Posterior cingulate gyrus (tissue), 11 donors: ENCODE measurements at places on chromosomes 12 and 14.

- no peak for DNase-seq
Measured at GRCh38 chr14:91219517-91220389, 24.8 kb downstream of the GPR68 start.

DNA sequence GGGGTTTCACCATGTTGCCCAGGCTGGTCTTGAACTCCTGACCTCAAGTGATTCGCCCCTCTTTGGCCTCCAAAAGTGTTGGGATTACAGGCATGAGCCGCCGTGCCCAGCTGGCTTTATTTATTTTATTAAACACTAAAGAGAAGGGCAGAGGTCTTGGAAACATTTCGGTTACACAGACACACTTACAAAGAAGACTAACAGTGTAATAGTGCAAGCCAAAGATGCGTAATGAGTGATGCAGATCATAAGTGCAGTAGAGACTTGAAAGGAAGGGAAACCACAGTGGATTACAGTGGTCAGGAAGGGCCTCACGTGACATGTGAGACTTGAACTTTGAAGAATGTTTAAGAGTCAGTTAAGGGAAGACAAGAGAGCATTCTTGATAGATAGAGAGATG, 33.9 kb upstream of the CDK17 start:
- no peak for DNase-seq

DNA sequence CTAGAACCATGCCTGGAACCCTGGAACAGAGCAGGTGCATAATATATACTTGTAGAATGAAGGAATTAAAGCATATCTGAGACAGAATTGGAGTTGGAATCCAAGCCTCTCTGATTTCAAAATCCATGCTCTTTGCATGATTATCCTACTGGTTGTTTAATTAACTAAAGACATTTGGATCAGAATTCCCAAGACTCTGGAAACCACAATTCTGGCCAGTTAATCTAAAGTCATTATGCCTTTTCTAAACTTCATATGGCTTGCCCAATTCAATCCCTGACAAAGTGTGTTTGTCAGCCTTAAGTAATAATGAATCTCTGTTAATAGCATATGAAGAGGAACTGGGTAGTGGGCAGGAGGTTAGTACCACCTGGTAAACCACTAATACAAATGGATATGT, 422.6 kb downstream of the ATP23 start:
- no peak for DNase-seq

- DNase-seq, result no peak
Measured at GRCh38 chr12:114752217-114752616, 68.2 kb upstream of the TBX3 start.

DNA sequence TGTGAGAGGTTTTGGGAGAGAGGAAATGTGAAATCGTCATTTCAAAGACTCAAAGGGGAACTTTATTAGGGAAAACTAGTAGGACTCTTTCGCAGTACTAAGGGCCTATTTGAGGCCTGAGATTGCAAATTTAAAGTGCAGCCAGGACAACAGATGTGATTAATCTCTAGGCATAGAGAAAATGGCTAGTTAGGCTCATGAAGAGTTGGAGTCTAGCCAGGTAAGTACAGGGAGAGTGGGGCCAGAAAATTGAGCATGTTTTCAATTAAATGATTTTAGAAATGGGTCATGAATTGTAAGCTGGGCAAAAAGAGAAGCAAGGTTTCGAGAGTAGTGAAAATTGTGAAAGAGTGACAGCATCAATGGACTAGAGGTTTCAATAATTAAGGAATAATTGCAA, 91.9 kb upstream of the LMNTD1 start:
- DNase-seq, result no peak

DNA sequence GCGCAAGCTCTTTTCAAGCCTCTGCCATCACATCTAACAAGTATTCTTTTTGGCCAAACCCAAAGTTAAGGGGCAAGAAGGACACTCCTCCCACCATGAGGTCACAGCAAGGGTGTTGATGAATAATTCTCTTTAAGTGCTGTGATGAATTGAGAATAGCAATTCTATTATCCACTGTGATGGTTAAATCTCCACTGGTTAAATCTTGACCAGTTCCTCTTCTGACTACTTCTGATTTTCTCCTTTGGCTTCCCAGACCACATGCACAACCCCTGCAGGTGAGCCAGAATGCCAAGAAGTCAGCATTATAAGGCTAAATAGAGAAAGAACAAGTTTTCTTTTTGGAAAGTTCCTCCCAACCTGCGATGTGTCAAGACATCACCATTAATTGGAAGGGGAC, 90.6 kb upstream of the BCL2L14 start:
- no peak for DNase-seq

DNA sequence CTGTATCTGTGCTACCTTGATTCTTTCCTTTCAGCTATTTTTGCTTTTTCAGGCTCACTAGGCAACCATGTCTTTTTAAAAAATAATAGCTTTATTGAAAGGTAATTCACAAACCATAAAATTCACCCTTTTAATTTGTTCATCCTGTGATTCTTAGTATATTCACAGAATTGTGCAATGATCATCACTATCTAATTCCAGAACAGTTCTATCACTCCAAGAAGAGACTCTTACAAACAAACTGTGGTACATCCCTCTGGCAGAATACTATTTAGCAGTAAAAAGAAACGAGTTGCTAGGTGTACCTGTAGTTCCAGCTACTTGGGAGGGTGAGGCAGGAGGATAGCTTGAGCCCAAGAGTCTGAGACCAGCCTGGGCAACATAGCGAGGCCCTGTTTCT, 14.8 kb downstream of the CREBL2 start:
- no peak for DNase-seq

- DNase-seq, result no peak
Measured at GRCh38 chr12:41485203-41485602, 297.1 kb downstream of the PDZRN4 start.

- no peak for DNase-seq
Measured at GRCh38 chr14:89767861-89768268, 186.7 kb downstream of the EFCAB11 start.

- no peak for DNase-seq
Measured at GRCh38 chr12:99920353-99920960, 64.3 kb downstream of the ANKS1B start.

- no peak for DNase-seq
Measured at GRCh38 chr12:79982086-79983062, 47.5 kb upstream of the PPP1R12A start.

GRCh38 chr12:104122298-104122697, 15.7 kb downstream of the NFYB start:
- no peak for DNase-seq

GRCh38 chr14:53845813-53846693, 110.6 kb downstream of the BMP4 start:
- DNase-seq, result no peak

GRCh38 chr14:30456296-30456695, 102.7 kb upstream of the G2E3 start:
- DNase-seq, result no peak

DNA sequence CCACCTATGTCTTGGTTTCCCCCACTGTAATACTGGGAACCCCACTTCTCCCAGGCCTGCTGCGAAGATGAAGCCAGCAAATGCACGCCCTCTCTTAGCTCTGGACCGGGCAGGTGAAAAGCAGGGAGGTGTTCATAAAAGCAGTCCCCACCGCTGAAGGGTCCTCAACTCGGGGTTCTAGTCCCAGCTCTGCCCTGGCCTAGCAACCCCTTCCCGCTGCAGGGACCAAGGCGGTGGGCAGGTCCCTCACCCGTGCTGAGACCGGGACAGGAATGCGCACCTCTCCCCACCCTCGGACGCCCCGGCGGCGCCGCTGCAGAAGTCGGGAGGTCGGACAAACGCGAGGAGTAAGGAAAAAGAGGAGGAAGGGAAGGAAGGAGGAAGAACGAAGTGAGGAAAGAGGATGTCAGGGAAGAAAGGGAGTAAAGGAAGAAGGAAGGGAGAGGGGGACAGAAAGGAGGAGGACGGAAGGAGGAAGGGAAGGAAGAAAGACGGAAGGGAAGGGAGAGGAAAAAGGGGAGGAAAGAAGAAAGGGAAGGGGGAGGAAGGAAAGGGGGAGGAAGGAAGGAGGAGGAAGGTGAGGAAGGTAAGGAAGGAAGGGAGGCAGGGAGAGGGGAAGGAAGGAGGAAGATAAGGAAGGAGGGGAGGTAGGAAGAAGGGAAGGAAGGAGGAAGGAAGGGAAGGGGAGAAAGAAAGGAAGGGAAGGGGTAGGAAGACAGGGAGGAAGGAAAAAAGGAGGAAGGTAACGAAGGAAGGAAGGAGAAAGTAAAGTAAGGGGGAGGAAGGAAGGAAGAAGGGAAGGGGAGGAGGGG, 701 bp downstream of the SPRING1 start:
- no peak for DNase-seq

GRCh38 chr12:59405992-59406391, 189.8 kb upstream of the SLC16A7 start:
- no peak for DNase-seq

DNA sequence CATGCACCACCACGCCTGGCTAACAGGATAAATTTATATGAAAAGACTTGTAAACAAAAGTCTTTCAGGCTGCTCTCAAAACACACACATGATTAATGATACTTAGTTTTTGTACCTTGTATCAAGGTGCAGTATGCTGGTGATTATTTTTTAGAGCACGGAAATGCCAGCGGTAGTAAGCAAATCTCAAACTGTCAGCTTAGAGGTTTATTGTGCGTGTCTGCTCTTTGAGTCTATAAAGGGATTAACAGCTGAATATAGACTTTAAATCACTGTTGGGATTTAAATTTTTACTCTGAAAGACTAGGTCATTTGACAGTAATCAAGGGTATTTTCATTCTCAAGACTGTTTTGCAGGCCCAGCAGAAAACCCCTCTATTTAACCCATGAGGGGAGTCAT, 50.5 kb downstream of the PLEKHA5 start:
- no peak for DNase-seq

- DNase-seq, result no peak
Measured at GRCh38 chr14:76268047-76268431, 107.9 kb upstream of the ESRRB start.

- no peak for DNase-seq
Measured at GRCh38 chr14:71117839-71118743, 210.8 kb downstream of the PCNX1 start.

DNA sequence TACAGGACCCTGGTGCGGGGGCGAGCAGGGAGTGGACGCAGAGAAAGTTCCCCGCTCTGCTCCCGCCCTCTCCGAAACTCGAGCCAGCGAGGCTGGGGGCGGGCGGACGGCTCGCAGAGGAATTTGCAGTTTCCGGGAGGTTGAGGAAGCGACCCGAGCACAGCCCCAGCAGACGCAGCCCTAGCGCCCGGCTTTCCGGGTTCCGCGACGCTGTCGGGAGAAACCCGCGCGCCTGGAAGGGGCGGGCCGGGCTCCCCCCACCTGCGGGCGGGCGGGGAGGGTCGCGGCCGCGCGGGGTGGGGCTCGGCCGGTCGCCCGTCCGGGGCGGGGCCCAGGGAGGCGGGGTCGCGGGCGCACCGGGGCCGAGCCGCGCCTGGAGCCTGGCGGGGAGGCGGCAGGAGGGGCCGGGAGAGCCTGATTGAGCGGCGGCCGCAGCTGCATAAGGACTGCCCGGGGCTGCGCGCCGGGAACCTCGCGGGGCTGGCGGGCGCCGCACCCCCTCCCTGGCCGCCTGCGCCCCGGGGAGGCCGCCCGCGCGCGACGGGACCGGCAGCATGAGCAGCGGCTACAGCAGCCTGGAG, at the start of gene RASSF3:
Gene RASSF3 (plus strand): TSS at position 417 of the 581 bp plus-strand sequence. CDS start 138 bp downstream, at position 555.
- no peak for DNase-seq

- DNase-seq, result no peak
Measured at GRCh38 chr12:47218191-47218654, 138.5 kb upstream of the AMIGO2 start.

GRCh38 chr12:5622280-5622679, 190.4 kb downstream of the NTF3 start:
- no peak for DNase-seq

GRCh38 chr12:21301-22189, 45.0 kb upstream of the IQSEC3 start:
- DNase-seq, result peak; percentile 8

DNA sequence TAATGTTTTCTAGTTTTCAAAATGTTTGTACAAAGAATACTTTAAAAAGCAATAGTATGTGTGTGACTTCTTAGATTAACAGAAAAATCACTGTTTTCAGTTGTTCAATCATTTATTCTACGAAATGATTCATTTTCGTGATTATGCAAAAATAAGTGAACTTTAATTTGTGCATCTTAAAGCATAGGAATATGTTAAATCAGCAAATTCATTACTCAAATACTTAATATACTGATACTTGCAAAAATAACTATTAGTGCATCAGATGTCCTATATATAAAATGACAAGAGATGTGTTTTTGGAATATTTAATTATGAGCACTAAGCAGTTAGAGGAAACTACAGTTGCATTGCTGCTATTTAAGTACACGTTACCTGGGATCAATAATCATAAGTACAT, 11.0 kb downstream of the SOX5 start:
- DNase-seq, result no peak

- no peak for DNase-seq
Measured at GRCh38 chr12:123139926-123140675, 10.8 kb downstream of the PITPNM2 start.

DNA sequence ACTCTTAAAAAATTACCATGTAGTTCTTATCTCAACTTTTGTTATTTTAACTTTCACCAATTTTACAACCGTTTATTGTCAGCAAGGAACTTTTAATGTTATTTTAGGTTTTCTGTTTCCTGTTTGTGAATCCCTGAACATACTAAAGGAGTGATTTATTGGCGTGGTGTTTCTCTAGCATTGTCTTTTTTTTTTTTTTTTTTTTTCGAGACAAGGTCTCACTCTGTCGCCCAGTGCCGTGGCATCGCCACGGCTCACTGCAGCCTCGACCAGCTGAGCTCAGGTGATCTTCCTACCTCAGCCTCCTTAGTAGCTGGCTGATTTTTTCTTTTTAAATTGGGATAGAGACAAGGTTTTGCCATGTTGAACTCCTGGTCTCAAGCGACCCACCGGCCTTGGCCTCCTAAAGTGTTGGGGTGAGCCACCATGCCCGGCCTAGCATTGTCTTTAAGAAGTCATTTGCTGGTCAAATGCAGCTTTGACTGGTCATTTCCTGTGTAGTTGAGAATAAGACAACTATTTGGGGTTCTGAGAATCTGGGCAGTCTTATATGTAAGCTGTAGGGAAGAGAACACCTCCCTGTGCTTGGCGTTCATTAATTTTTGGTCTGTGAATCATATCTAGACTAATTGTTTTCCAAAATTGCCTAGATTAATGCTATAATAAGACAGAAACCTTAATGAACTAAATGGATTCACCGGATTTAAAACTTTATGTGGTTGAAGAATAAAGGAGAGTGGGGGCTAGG, 2.1 kb downstream of the WASHC4 start:
- DNase-seq, result no peak

DNA sequence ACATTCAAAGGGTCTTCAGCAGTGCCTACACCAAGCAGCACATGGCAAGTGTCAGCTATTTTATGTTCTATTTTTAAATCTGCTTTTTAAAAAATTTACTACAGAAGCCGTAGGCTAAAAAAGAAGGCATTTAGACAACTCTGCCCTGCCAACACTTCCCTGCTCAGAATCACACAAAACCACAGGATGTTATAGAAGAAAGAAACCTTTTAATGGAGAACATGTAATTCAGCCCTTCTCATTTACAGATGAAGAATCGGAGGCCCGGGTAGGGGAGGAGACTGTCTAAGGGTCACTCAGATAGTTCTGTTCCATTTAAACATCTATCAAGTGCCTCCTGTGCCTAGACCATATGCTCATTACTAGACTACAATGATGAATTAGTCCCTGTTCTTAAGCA, 171.8 kb upstream of the NTF3 start:
- no peak for DNase-seq
